GM12864 (cell line): ENCODE measurements at places on chromosomes 4 and X.

GRCh38 chr4:99755223-99755944 is 61.2 kb upstream of the DAPP1 start:
- no peak for DNase-seq

DNA sequence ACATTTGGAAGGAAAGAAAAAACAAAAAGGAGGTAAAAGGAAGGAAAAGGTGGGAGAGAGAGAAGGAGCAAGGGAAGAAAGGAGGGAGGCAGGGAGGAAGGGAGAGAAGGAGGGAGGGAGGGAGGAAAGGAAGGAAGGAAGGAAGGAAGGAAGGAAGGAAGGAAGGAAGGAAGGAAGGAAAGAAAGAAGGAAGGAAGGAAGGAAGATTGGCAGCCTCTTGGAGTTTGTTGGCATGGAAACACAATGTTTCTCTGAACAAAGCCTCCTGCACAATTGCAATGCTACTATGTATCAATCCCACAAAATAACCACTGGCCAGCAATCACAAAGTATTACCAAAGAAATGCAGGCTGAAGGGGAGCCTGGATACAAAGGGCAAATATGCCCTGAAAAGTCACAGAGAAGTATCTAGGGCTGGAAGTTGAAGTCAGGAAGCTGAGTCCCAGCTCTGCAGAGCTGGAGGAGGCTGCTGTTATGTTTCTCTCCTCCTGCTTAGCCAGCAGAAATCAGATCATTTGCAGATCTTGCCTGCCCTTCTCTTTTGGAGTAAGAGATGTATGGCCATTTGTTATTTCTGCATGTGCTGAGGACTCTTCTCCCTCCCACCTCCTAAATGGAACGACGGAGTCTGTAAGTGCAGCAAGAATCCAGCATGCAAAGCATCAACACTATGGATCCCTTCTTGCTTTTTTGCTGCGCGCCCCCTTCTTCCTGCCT is 195.9 kb upstream of the LDB2 start:
- DNase-seq, result no peak

GRCh38 chr4:79904331-79904730 is 168.7 kb downstream of the ANTXR2 start:
- DNase-seq, result no peak

DNA sequence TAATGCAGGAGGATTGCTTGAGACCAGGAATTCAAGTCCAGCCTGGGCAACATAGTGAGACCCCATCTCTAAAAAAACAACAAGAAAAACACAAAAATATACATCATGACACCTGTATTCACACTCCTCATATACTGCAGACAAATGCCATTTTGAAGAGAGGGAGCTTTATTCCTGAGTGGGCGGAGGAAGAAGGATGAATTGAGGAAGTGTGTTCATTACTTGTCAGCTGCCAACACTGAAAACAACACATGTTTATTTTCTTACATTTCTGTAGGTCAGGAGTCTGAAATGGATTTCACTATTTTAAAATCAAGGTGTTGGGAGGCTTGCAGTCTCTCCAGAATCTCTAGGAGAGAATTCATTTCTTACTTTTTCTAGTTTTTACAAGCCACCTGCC is 47.2 kb upstream of the CD99 start:
- no peak for DNase-seq

- no peak for DNase-seq
Observed at GRCh38 chrX:40170830-40171512, 73.2 kb upstream of the BCOR start.

DNA sequence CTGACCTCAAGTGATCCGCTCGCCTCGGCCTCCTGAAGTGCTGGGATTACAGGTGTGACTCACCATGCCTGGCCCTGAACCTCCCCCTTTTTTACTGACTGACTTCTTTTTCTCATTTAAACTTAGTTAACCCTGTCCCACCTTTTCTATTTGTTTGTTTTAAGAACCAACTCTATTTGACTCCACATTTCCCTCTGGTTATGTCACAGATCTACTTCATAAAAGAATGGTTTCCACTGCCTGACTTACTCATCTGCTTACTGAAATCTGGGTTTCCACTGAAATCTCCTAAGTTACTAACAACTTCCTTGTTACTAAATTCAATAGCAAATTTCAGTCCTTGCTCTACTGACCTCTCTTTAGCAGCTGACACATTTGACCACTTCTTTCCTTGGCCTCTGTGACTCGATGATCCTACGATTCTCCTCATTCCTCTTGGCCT is 28.0 kb upstream of the NSUN7 start:
- DNase-seq, result no peak

DNA sequence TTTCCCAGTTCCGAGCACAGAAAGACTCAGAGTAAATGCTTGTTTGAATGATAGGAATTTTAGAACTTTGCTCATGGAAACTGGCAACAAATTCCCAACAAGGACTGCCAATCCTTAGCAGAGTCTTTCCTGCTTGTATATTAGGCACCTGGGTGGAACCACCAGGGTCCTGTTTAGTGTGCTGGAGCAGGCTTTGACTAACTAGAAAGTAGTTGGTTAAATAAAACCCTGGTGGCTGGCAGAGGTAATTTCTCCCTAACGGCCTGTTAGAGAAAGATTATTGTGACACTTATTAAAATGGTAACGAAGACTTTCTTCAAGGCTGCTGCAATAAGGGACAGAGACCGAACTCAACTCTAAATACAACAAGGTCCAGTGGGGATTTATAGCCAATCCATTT is 103.6 kb upstream of the TEX13D start:
- no peak for DNase-seq

DNA sequence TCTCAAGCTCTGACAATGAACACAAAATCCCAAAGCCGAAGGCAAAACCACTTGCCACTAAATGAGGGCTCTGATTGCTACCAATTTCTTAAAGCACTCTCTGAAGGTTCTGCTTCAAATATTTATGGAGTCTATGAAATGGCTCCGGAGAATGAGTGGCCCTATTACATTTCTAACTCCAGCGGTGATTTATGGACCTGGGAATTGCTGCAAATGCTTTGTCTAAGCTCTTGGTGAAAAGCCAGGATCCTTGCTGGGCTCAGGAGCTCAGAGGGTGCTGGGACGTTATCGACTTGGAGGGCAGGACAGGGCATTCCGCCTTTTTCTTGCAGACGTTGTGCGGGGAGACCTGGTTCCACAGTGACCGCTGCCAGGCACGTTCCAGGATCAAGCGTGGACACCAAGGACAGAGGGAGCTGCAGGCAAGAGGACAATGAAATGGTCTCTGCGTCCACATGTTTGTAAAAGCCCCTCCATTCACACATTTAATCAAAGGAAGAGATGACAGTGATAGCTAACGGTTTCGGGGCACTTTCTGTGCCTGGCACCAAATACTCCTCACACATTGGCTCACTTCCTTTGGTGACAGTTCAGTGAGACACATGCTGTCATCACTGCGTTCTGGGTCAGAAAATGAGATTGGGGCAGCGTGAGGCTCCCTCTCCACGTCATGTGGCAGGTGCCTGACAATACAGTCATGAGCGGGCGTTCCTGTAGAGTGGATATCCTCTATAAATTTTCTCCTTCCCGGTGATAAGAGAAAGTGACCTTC is 58.8 kb downstream of the C4orf50 start:
- no peak for DNase-seq
